Fibroblast of pulmonary artery (primary cell): ENCODE measurements at places on chromosomes 2 and 18.

DNA sequence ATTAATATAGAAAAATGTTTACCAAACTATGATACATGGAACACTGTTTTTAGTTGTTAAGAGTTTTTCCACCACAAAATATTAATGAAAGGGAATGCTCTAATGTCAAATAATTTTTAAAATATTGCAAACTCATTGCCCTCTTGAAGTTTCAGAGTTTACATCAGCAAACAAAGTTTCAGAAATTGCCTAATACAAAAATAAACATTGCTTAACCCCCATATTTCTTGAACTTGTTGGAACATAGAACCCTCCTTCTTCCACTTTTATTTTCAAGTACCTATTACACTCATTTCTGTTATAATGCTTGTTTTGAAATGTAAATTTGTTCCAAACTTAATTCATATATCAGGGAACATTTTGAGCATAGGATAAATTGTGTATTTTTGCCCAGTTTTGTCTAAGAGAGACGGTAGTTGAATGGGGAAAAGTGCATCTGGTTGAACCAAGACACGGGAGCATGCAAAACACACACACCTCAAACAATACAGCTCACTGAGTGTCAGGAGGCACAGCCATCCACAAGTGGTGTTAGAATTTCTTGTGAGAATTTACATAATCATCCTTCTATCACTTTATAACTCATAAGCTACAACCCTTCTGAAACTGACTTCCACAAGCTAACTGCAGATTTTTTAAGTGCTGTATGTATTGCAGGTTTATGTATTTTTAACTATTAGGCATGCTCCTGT is 5.3 kb upstream of the MC4R start:
- no peak for DNase-seq

GRCh38 chr2:57397550-57398360 is 648.9 kb upstream of the VRK2 start:
- no peak for DNase-seq

GRCh38 chr2:47422016-47422415 is 19.1 kb downstream of the MSH2 start:
- DNase-seq, result no peak

- no peak for DNase-seq
These were observed 32.9 kb upstream of the ITPRID2 start for GRCh38 chr2:181858600-181858999.

- no peak for DNase-seq
These were observed 447.0 kb upstream of the ID2 start for GRCh38 chr2:8234757-8235374.

DNA sequence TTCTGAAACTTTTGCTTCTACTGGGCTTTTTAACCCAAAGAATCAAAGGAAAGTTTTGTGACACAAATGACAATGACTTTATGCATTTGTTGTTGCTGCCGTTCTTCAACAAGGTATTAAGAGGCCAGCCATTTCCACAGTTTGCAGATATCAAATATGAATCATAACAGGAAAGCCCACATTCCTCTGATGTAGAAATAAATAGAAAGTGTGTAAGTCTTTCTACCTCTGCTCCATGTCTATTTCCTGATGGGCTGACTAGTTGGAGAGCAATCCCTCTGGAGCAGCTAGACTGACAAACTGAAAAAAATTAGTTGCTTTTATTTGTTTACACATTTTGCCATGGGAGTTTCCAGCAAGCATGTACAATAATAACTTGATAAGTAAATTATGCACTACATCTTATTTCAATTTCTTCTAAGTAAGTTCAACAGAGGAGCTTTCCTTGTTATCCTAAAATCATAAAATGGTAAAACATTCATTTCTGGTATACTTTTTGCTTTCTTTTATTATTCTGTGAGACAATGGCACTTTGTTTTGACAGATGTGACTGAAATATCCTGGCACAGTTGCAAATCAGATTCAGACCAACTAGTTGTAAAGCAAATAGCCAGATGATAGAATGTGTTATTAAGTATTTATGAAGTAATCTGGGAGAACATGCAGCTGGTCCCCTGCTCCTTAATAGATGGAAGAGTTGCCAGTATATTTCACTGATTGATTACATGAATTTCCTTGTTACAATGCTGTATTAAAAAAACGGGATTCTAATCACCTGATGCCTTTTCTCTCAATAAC is 266.7 kb downstream of the METTL4 start:
- DNase-seq, result peak; percentile 72

GRCh38 chr2:174611854-174612253 is 14.2 kb upstream of the WIPF1 start:
- no peak for DNase-seq
